Midbrain (tissue), 1 donor: ENCODE measurements at places on chromosomes 5 and 9.

- DNase-seq: no peak
Measured at GRCh38 chr9:36924071-36924470, 110.0 kb downstream of the PAX5 start.

- no peak for DNase-seq
Measured at GRCh38 chr5:124841829-124842712, 95.6 kb upstream of the ZNF608 start.

DNA sequence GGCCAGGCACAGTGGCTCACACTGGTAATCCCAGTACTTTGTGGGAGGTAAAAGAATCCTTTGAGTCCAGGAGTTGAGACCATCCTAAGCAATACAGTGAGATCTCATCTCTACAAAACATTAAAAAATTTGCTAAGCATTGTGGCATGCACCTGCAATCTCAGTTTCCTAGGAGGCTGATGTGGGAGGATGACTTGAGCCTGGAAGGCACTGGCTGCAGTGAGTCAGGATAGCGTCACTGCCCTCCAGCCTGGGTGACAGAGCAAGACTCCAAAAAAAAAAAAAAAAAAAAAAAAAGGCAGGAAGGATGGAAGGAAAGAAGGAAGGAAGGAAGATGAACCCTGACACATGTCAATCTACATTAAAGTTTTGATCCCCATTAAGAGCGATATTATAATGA, 1452.2 kb upstream of the ACO1 start:
- DNase-seq: no peak

GRCh38 chr5:114362197-114362976, 517 bp downstream of the KCNN2 start:
- DNase-seq: no peak

DNA sequence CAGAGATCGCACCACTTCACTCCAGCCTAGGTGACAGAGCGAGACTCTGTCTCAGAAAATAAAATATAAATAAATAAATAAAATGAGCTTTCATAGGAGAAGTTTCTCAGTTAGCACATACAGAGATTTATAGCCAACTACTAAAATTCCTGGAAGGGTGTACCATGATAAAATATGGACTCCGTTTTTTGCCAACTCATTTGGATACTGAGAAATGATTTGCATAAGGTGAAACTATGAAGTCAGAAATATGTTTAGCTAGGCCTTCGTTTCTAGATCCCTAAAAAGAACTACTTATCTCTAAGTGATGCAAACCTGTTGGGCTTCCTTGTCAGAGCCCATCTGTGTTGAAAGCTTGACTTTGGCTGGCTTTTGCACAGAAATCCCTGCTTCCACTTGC, 56.9 kb upstream of the SLC1A1 start:
- DNase-seq: no peak

GRCh38 chr5:79687889-79688288, 1.7 kb upstream of the CMYA5 start:
- no peak for DNase-seq

GRCh38 chr5:62732677-62733121, 154.1 kb downstream of the LRRC70 start:
- peak; percentile 34 for DNase-seq

DNA sequence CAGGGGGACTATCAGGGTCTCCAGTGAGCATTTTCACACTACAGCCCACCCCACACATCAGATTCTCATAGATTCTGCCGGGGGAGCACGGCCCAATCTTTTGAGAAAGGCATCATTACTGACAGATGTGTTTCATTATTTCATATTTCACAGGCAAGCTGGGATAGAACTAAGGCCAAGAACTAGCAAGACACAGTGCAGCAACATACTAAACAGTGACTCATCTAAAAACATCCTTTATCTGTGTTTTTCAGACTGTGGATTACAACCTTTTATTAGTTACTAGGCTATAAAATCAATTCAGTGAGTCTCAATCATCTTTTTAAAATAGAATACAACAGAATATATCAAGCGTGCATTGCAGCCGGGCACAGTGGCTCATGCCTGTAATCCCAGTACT, 59.8 kb downstream of the CPLANE1 start:
- no peak for DNase-seq

- DNase-seq: no peak
Measured at GRCh38 chr5:146690880-146691355, 174.9 kb upstream of the GPR151 start.

DNA sequence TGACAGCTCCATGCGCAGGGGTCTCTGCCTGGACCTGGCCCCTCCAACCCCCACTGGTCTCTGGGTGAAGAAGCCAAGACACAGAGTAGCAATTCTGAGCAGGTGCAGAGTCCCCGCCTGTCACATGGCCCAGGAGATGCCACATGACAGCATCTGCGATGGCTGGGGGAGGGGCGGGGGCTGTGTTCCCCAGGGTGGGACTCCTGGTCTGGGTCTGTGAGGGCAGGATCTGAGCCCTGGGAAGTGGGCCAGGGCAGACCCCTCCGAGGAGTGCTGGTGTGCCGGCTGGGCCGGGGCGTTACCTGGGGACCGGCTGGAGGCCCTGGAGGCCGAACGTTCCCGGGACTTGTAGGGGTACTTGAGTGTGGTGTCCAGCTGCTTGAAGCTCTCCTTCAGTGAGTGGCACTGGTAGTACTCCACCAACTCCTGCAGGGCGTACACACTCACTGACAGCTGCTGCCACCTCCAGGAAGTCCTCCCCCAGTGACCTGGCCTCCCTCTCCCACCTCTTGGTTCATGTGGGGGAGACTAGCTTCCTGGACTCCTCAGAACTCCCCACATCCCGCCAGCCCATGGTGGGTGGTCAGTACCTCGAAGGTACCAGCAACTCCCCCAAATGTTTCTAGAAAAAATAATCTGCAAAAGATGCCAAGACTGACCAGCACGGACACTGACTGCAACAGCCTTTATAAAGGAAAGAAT, 32.1 kb upstream of the SARDH start:
- DNase-seq: no peak

DNA sequence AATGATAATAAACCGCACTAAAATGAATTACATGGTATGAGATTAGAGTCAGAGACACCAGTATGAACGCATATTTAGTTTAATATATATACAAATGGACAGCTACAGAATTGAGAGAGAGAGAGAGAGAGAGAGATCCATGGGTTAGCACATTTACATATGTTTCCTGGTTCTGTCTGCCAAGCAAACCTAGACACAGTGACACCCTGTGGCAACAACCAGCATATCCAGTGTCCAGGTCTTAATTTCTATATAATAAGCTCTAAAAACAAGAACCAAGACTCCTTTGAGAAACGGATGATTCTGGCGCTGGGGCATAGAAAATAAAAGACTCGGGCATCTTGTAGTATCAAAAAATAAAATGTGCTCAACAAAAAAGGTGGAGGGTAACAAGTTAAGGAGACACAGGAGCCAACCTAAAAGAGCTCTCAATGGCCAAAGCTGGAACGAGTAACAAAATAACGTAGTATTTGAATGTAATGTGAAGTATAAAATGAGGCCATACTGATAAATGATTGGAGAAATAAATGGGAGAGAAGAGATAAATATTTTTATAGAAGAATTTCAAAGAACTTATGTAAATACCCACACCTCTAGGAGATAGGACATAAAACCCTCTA, 84.5 kb downstream of the RFX3 start:
- peak; percentile 27 for DNase-seq

- no peak for DNase-seq
Measured at GRCh38 chr9:92242260-92243136, 51.0 kb downstream of the IARS1 start.

DNA sequence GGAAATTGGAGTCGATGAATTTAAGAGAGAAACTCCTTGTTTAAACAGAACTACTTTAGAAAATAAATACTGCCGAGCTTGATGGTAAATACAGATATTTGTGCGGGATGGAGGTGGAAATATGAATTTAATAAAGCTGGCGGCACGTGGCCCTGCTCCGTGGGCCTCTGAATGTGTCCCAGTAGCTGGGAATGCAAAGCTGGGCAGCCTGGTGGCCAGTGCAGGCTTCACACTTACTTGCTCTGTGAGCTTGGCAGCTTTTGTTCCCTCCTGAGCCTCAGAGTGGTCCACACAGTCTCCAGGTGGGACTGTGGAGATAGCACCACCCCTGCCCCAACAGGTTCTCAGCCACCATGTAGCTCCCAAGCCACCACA, 45.9 kb downstream of the BARX1 start:
- DNase-seq: no peak

DNA sequence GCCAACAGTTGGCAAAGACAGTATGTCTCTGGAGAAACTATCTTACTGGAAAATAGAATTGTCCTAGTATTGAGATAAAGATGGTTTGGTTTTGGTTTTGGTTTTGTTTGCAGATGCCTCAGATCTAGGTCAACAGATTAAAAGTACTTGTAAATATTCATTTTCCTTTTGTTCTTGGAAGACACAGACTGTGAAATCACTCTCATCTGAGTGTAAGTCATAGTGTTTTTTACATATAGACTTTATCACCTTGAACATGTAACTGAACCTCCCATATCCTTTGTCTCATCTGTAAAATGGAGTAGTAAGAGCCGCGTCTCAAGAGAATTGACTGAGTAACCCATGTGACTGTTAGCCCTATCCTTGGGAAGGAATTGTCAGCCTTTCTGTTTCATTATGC, 34.3 kb downstream of the MAP3K1 start:
- no peak for DNase-seq

DNA sequence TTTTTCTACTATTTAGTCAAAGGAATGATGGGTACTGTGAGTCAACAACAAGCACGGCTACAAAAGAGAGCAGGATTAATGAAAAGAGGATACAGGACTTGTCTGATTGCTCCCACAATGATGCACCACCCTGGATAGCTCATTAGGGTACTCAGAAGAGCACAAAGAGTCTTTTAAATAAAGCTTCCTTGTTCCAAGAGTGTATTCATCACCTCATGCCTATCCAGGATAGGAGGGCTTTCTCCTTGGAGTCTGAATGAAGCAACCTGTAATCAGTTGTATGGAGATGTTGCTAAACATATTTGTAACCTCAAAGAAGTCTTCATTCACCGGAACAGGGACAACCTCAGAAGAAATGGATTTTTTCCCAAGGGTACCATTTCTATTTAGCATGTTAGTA, 219.5 kb upstream of the TMEM161B start:
- DNase-seq: no peak

DNA sequence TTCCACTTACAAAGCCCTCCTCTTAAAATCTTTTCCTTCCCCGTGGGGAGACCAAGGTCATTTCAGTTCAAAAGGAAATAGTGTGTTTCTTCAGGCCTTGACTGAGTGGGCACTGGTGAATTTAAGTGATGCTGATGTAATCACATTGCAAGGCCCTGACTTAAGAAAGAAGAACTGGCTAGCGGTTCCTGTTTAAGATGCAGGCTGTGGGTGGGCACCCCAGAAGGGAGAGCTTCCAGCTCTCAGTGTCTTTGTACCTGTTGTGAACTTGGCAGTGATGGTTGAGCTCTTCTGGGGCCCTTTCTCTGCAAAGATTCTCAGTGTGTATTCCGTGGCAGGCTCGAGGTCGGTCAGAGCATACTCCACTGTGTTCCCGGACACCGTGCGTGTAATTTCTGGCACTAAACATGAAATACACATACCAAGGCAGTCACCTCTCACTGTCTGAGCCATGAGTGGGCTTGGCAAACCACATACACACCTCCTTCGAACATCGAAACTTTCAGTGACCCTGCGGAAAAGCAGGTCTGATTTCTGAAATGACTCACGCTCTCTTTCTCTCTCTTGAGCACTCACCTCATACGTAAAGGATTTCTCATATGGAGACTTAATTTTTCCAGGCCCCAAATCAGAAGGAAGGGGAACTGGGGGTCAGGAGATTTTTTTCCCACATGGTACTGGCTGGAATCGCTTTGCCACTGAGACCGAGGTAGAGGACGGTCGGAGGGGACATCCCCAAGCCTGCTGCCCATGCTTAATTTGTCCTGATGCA, 81.9 kb downstream of the TNC start:
- DNase-seq: peak; percentile 12

GRCh38 chr9:111798786-111799185, 4.0 kb upstream of the SHOC1 start:
- no peak for DNase-seq
